ENCODE measurements at places on chromosomes 7 and 10.

GRCh38 chr7:131236318-131236672, 91.4 kb upstream of the MKLN1 start:
- no peak overlapping the region for H3K27ac ChIP-seq
- no peak for DNase-seq
- H3K27me3 ChIP-seq = peaks cover 5% of the 10 kb centered on the region
- no peaks in the 10 kb centered on the region for H3K36me3 ChIP-seq
- H3K4me1 ChIP-seq = no peaks in the 10 kb centered on the region

- no peak overlapping the region for H3K27ac ChIP-seq
- no peaks in the 10 kb centered on the region for H3K36me3 ChIP-seq
- DNase-seq = no peak
- peaks cover 9% of the 10 kb centered on the region for H3K27me3 ChIP-seq
Observed at GRCh38 chr7:46079421-46079820, 158.3 kb upstream of the IGFBP3 start.

- no peak for DNase-seq
Observed at GRCh38 chr10:4121502-4122380, 336.7 kb upstream of the KLF6 start.

DNA sequence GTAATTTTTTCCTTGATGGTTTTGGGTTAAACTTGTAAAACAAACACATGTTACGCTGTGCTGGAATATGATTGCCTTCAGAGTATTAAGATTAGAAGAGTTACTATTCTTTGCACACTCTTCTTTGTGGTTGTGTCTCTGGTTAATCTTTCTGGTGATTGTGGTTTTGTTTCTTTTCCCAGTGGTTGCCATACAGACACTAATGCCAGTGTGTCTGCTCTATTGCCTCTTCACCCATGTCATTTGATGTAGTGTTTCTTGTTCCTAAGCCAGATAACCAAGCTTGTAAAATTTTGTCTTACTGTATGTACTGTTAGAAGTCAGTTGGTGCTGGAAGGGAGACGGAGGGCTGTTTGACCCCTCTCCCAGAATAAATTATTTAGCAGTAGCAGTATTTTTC, 124.8 kb downstream of the PHTF2 start:
- no peak overlapping the region for H3K27ac ChIP-seq
- no peak for DNase-seq
- peaks cover 19% of the 10 kb centered on the region for H3K36me3 ChIP-seq
- no peaks in the 10 kb centered on the region for H3K4me1 ChIP-seq
- H3K4me3 ChIP-seq = no peak overlapping the region

DNA sequence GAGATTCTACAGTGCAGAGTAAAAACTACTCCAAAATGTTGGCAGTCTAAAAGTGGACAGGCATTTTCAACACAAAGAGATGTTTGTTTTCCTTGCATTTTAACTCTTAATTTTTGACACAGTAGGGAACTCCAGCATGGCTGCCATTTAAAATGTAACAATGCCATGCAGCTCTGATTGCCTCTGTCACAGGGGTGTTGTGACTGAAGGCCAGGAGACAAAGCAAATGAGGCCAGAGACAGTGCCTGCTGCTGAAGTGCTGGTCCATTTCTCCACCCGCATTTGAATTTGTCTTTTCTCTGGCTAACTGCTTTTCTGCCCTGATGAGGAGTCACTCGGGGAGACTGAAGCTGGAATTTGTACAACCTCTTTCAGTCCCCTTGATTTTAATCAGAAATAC, 710.6 kb upstream of the GALNT17 start:
- H3K4me1 ChIP-seq = peaks cover 63% of the 10 kb centered on the region
- H3K4me3 ChIP-seq = no peak overlapping the region
- peaks cover 5% of the 10 kb centered on the region for H3K27me3 ChIP-seq
- no peak overlapping the region for H3K27ac ChIP-seq
- no peak for DNase-seq

DNA sequence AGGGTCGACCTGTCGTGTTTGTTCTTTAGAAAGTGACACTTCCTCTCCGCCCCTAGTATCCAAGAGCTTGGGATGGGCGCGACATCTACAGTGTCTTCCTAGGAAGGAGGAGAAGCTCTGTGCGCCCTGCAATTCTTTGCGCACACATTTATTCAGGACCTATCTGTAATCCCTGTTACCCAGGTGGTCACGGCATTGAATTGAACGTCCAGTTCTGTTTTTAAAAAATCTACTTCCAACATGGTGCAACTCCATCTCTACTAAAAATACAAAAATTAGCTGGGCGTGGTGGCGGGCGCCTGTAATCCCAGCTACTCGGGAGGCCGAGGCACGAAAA, 606 bp upstream of the LAMB1 start:
- no peak for DNase-seq
- H3K27me3 ChIP-seq = peaks cover 60% of the 10 kb centered on the region

DNA sequence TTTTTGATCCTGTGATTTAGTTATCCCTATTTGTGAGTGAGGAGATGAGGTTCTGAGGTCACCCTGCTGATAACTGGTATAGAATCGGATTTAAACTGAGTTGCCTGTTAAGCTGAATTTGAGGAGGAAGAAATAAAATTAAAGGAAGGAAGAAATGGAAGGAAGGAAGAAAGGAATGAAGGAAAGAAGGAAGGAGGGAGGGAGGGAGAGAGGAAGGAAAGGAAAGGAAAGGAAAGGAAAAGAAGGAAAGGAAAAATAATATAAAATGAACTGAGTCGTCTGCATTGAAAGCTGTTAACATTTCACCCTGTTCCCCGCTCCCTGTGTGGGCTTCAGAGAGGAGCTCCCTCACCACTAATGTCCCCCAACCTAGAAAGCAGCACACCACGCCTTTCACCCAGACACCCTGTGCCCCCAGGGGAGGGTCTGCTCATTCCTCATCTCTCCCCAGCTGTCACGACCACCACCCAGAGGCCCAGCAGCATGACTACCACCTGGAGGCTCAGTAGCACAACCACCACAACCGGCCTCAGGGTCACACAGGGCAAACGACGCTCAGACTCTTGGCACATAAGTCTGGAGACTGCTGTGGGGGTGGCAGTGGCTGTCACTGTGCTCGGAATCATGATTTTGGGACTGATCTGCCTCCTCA, 16.3 kb downstream of the PILRA start:
- H3K4me3 ChIP-seq = no peak overlapping the region
- H3K27ac ChIP-seq = no peak overlapping the region
- peaks cover 19% of the 10 kb centered on the region for H3K4me1 ChIP-seq

DNA sequence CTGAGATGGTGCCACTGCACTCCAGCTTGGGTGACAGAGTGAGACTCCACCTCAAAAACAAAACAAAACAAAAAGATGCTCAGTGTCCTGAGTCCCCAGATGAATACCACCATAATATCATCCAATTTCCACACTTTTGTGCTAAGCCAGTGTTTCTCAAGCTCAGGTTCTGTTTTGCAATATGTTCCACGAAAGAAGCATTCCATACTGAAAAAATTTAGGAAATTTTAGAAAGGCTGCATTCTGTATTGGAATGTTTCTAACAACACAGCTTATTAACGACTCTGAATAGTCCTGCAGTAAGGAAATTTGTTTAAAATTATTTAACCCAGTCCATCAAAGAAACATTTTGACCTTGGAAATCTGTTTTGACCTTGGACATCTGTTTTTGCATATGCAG, 142.4 kb downstream of the EPC1 start:
- no peak for DNase-seq
- H3K4me1 ChIP-seq = no peaks in the 10 kb centered on the region
- H3K27me3 ChIP-seq = peaks cover 4% of the 10 kb centered on the region
- no peak overlapping the region for H3K27ac ChIP-seq
- H3K4me3 ChIP-seq = no peak overlapping the region
- no peaks in the 10 kb centered on the region for H3K36me3 ChIP-seq

GRCh38 chr7:18212308-18212707, 184.7 kb upstream of the PRPS1L1 start:
- H3K27ac ChIP-seq = no peak overlapping the region
- no peak overlapping the region for H3K4me3 ChIP-seq
- DNase-seq = no peak
- no peaks in the 10 kb centered on the region for H3K4me1 ChIP-seq
- H3K27me3 ChIP-seq = no peaks in the 10 kb centered on the region
- H3K36me3 ChIP-seq = no peaks in the 10 kb centered on the region
